Stimulated activated CD8-positive, alpha-beta memory T cell treated with anti-CD3 and anti-CD28 coated beads, Interleukin-4, amount 100 ng/mL, for 1 hour (primary cell): ENCODE measurements at places on chromosomes 13 and 19.

GRCh38 chr13:21202767-21203531 lies 26.5 kb downstream of the MRPL57 start:
- no peak for DNase-seq

- no peak for DNase-seq
Observed at GRCh38 chr13:24660023-24660741, 20.0 kb upstream of the ATP12A start.

DNA sequence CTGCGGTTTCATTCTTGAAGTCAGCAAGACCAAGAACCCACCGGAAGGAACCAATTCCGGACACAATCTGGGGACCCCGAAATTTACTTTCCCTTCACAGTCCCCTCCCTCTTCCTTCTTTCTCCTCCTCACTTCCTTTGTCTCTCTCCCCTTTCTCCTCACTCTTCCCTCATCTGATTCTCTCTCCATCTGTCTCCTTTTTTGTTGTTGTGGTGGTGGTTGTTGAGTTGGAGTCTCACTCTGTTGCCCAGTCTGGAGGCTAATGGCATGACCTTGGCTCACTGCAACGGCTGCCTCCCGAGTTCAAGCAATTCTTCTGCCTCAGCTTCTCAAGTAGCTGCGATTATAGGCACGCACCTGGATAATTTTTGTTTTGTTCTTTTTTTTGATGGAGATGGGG lies 32.7 kb upstream of the OR1M1 start:
- DNase-seq, result no peak

DNA sequence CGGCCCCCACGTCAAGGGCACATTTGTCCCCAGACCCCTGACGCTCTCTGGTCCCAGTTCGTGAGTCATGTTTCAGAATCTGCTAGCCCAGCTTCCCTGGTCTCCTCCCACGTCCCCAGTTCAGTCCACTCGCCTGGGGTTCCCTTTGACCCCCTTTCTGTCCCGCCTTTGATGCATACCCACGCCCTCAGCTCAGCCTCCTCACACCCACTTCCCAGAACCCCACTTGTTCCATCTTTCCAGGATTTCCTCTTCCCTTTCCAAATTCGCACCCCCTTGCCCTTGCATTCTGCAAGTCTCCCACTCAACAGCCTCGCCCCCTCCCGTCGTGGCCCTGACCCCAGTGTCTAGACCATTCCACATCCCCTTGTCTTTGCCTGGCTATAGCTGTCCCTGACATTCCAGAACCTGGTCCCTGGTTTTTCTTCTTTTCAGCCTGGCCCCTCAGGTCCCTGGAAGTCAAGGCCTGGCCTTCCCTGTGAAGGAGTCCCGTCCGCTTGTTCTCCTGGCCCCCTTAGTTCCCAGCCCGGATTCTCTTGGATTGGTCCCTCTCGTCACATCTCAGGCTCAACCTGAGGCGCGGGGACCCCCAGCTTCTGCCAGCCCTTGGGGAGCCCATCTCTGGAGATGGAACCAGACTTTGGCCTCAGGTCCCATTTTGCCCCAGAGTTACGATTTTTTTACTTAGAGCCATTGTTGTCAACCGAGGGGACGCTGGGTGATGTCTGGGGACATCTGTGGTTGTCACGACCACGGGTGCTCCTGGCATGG lies 1.3 kb downstream of the NCLN start:
- no peak for DNase-seq

DNA sequence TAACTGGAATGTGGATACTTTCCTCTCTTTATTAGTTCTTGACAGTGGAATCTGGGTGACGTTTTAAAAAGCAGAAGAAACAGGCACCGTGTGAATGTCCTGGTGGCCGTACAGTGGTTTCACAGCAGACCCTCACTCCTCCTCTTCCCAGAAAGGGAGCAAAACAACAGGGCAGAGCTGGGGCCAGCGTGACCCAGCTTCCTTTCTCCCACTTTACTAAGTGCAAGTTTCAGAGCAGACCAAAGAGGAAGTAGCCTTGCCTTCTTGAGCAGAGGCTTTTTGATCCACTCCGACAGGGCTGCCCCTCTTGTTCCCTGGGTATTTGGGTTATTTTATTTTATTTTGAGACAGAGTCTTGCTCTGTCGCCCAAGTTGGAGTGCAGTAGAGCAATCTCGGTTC lies 19.6 kb upstream of the C19orf33 start:
- no peak for DNase-seq

DNA sequence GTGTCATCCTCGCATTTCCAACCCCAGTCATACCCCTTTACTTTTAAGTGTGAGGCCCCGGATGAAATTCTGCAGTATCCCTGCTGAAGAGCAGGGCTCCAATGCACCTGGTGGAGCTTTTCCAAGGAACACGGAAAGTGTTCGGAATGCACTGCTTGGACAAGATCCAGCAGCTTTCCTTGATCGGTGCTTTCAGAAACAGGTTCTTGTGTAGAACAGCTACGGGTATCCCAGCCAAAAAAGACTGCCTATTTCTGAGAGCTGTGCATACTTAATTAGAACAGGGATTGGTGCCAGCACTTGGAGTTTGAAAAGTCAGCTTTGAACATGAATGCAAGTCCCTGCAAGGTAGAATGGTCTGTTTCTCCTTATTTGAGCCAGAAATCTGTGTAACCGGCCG lies 87.2 kb upstream of the C1QTNF9B start:
- no peak for DNase-seq

DNA sequence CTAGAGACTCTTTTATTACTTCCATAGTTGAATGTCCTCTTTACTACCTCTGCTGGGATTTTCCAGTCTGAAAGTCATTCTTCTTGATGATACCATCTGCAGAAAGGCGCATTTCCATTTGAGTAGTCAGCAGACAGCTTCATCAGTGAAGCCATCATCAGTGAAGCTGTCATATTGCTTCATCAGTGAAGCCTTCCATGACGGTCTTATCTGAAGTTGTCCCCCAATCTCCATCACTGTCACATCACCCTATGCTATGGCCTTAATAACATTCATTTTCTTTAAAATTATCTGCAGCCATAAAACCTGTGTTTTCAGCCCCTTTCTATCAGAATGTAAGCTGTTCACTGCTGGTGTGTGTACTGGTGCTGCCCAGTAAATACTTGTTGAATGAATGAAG lies 151.6 kb downstream of the B3GLCT start:
- DNase-seq, result no peak

DNA sequence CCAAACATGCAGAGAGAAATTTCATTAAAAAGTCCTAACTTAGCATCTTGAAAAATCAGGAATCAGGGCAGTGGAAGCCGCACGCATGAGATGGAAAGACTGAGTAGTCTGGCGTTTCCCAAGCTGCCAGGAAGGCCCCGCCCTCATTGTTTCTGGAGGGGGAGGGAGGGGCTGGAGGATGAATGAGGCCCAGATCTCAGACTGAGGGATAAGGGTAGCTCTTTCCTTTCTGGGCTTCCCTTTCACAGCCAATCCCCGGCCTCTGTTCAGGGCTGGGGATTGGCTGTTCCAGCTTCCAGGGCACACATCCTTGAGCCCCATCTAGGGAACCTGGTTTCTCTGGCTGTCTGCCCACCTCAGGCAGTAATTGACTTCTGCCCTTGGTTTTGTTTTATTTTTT lies 7.3 kb downstream of the C19orf53 start:
- DNase-seq, result no peak

DNA sequence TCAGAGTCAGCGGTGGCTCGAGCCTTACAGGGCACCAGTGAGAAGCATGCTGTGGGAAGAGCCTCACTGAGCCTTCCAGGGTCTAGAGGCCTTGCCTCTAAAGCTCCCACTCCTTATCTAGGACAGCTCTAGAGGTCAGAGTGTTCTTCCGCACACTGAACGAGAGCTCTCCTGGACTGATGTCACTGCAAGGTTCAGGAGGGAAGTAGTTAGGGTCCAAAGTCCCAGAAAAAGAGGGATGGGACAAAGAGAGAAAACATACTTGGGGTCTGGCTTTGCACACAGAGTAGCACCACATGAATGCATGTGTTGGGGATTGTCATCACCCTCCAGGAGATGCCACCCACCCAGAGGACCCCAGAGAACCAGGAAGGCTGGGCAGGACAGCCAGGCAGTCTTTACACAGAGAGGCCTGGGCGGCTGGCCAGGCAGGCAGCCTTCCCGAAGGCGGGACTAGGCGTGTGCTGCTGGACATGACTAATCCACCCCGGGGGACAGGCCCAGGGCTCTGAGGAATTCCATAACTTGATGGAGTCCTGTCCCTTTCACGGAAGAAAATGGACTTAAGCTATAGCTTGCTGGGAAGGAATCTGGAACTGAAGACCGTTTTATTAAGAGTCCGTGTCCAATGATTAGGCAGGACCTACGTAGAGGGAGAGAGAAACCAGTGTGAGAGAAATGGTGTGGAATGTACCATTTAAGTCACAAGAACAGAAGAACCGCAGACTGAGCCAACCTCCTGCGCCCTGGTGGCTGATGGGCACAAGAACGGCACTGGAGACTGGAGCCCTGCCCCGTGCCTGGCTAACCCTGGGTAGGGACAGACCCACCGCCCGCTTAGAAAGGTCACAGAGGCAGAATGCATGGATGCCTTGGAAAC lies 16.6 kb upstream of the EPHX3 start:
- no peak for DNase-seq

DNA sequence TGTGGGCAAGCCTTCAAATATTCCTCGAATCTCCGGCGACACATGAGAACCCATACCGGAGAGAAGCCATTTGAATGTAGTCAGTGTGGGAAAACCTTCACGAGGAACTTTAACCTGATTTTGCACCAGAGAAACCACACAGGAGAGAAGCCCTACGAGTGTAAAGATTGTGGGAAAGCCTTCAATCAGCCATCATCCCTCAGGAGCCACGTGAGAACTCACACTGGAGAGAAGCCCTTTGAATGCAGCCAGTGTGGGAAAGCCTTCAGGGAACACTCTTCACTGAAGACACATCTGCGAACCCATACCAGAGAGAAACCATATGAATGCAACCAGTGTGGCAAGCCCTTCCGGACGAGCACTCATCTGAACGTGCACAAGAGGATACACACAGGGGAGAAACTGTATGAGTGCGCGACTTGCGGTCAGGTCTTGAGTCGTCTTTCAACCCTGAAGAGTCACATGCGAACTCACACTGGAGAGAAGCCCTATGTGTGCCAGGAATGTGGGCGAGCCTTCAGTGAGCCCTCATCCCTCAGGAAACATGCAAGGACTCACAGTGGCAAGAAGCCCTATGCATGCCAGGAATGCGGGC lies 28.8 kb downstream of the ZNF333 start:
- no peak for DNase-seq

GRCh38 chr13:108686027-108686426 lies 56.6 kb downstream of the MYO16 start:
- no peak for DNase-seq

GRCh38 chr13:24877531-24877930 lies 113.6 kb downstream of the RNF17 start:
- no peak for DNase-seq

- peak; percentile 54 for DNase-seq
Observed at GRCh38 chr13:22278336-22278929, 607.6 kb downstream of the FGF9 start.

- DNase-seq, result no peak
Observed at GRCh38 chr13:113423520-113424163, 29.6 kb downstream of the ADPRHL1 start.
